ENCODE measurements at places on chromosomes 1 and 21. TPM values are rescaled to one million over a fixed set of nuclear protein-coding genes. Genes with fewer than 3 reads are reported as not detected.

MIXL1 gene
- total RNA-seq, result not detected

NMNAT1 gene
- 9.1 TPM for total RNA-seq

DNA sequence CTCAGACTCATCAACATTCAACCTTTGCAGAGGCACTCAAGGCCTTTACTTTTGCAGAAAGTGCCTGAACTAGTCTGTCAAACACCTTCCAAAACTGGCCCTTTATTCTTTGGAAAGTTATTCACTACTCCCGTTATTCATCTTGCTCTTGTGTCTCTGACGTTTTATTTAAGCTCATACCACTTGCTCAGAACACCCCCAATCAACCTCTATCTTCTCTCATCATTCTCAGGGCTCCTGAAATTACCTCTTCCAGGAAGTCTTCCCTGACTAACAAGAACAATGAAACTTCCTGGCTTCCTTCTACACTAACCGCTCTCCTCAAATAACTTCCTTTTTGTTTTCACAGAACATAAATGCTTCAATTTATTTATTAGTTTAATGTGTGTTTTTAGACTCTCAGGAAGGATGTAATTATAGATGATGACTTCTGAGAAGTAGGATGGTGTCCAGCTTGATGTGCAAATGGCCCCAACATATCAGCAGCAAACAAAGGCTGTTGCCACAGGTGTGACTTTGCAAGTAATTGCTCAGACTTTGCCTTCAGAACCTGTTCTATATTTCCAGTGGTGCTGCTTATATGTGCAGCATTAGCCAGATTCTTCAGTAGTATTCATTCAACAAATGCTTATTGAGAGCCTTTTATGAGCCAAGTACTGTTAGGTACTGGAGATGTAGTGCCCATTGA, 22.8 kb upstream of the BATF3 start:
- DNase-seq, result no peak

GRCh38 chr1:166915941-166916340, 39.9 kb upstream of the TADA1 start:
- no peak for DNase-seq

- DNase-seq, result no peak
Measured at GRCh38 chr1:35577071-35577998, 4.2 kb downstream of the TFAP2E start.

DNA sequence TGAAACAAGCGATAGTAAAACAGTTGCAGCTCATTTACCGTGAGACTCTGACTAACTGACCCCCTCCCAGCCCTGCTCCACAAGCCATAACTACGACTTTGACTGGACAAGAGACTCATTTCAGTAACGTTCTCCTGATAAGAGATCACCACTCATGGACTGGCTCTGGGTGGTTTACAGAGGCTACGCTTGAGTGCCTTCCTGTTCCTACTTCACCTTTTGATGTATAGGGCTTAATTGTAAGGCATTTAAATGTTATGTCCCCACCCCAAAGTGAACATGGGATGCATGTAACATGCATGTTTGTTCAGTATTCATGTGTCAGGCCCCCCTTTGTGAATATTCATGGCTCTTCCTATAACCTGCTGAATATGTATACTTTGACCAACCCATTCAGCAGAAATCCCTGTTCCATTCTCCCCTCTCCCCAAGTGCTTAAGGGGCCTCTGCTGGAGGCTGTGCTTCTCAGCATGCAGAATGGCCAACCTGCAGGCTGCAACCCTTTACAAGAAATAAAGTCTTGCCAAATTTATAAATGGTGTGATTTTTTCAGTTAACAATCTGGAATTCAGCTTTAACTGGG, 50.7 kb upstream of the SPOCD1 start:
- DNase-seq, result no peak

DNA sequence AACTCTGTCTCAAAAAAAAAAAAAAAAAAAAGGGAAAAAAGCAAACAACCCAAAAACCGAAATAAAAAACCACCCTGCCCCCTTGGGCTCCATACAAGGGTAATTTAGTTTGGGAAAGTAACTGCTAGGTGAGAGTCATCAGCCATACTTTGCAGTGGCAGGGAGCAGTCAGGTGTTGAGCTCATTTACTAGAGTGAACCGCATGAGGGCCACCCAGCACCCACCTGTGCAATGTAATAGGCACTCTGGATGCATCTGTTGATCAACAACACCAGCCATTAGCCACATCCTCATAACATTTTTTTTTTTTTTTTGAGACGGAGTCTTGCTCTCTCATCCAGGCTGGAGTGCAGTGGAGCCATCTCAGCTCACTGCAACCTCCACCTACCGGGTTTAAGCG, 9.1 kb downstream of the INAVA start:
- no peak for DNase-seq
